H9 (cell line): ENCODE measurements at places on chromosomes 5 and 9. TPM values are rescaled to one million over a fixed set of nuclear protein-coding genes. Genes with fewer than 3 reads are reported as not detected.

Gene LCN12
- total RNA-seq = 2.1 and 4.5 TPM in 2 replicates

Gene IL13
- total RNA-seq = not detected in 2 replicates

Gene SPRY4
- 92.4 and 95.9 TPM in 2 replicates for total RNA-seq

Gene KCNT1
- 0.64 and 0.68 TPM in 2 replicates for total RNA-seq

GRCh38 chr9:8677741-8678140, 878.2 kb upstream of the DMAC1 start:
- no peak for DNase-seq

GRCh38 chr9:126956917-126957686, 42.5 kb downstream of the RALGPS1 start:
- DNase-seq = no peak

- no peak for DNase-seq
These were observed 32.6 kb upstream of the RASGEF1C start for GRCh38 chr5:180241600-180241999.

GRCh38 chr5:89156226-89156625, 273.2 kb upstream of the MEF2C start:
- DNase-seq = no peak

GRCh38 chr5:111211341-111211740, 12.8 kb upstream of the CAMK4 start:
- DNase-seq = no peak

DNA sequence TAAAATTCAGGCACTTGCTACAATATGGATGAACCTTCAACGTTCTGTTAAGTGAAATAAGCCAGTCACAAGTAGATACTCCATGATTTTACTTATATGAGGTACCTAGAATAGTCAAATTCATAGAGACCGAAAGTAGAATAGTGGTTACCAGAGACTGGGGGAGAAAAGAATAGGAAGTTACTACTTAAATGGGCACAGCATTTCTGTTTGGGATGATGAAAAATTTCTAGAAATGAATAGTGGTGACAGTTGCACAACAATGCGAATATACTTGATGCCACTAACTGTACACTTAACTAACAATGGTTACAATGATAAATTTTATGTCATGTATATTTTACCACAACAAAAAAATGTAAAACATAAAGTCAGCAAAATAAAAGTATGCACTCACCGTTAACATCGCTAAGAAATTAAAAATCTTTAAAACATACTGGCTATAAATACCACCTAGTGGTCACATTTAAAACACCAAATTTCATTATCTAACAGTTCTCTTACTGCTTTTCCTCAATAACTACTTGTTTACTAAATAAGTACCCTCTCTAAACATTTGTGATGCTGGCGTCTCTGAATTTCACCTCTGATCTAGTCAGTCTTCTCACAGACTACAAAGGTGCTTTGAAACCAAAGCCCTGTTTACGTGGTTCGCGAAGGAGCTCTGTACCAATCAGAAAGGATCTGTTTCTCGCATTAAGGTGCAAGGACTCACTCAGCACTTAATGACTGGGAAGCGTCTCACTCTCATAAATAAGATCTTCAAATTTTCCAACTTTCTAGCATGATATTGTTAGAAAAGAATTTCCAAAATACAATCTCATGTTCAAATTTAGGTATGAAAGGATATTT, 22.7 kb downstream of the KIF3A start:
- no peak for DNase-seq
